Right atrium auricular region (tissue), 2 donors: ENCODE measurements at places on chromosomes 4 and X. TPM values are rescaled to one million over a fixed set of nuclear protein-coding genes. Genes with fewer than 3 reads are reported as not detected.

Gene NUP62CL
- not detected for total RNA-seq

Gene SLC7A11
- 1.5 TPM for total RNA-seq

Gene MAGIX
- total RNA-seq, result 23.4 TPM

Gene MAGEA6
- total RNA-seq, result not detected

- H3K27me3 ChIP-seq, result no peaks in the 10 kb centered on the region
- no peaks in the 10 kb centered on the region for H3K36me3 ChIP-seq
- peak overlapping the region; percentile 79 for H3K27ac ChIP-seq
- H3K4me1 ChIP-seq, result peaks cover 25% of the 10 kb centered on the region
- no peak overlapping the region for H3K4me3 ChIP-seq
These were observed 60.6 kb downstream of the HTRA3 start for GRCh38 chr4:8329859-8330761.

- H3K27me3 ChIP-seq, result no peaks in the 10 kb centered on the region
- no peak overlapping the region for H3K27ac ChIP-seq
- no peaks in the 10 kb centered on the region for H3K4me1 ChIP-seq
- H3K4me3 ChIP-seq, result no peak overlapping the region
These were observed 1260.9 kb downstream of the C4orf33 start for GRCh38 chr4:130356873-130357272.

- no peaks in the 10 kb centered on the region for H3K36me3 ChIP-seq
- H3K27ac ChIP-seq, result no peak overlapping the region
- H3K4me3 ChIP-seq, result no peak overlapping the region
- no peaks in the 10 kb centered on the region for H3K27me3 ChIP-seq
- H3K4me1 ChIP-seq, result no peaks in the 10 kb centered on the region
These were observed 12.4 kb downstream of the EPGN start for GRCh38 chr4:74320559-74321118.

DNA sequence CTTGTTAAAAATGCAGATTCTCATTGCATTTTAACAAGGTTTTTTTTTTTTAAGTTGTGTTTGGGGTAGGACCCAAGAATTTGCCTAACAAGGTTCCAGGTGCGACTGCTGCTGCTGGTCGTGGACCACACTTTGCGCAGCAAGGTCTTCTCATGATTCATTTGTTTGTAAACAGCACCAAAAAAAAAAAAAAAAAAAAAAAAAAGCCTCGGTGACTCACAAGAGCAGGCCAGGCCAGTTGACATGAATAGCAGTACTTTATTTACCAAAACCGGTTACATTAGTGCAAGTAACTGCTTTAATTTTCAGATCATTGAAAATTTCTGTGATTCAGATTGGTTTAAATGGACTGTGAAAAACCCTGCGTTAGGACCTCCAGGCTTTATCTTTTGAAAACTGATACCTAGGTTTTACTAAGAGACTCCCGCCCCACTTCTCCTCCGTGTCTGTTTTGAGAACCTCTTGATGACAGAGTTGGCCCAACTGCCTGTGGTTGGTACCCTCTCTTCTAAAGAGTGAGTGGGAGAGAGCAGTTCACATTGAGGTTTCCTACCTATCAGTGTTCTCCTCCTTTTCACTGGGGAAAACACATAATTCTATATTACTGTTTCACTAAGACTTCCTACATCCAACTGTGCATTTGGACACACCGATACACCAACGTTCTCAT, 86.2 kb downstream of the PHEX start:
- no peaks in the 10 kb centered on the region for H3K27me3 ChIP-seq
- H3K4me3 ChIP-seq, result no peak overlapping the region
- H3K27ac ChIP-seq, result no peak overlapping the region
- H3K36me3 ChIP-seq, result no peaks in the 10 kb centered on the region
- H3K4me1 ChIP-seq, result no peaks in the 10 kb centered on the region

DNA sequence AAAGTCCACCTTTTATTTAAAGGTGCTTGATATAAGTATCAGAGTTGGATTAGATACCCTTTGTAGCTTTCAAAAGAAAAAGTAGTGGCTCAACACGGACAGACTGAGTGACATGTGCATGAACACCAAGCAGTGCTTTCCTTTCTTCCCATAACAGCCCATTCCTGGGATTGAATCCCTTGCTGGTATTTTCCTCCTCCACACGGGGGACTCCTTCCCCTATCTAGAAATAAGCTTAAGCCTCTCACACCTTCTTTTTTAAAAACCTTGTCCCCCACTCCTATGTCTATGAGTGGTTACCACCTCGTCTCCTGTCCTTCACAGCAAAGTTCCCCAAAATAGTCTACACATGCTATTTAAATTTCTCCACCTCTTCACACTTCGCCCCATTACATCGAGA, 5.1 kb downstream of the AP1S2 start:
- no peaks in the 10 kb centered on the region for H3K27me3 ChIP-seq
- H3K27ac ChIP-seq, result peak overlapping the region; percentile 77
- no peak for DNase-seq
- no peaks in the 10 kb centered on the region for H3K4me1 ChIP-seq
- H3K4me3 ChIP-seq, result no peak overlapping the region
- peaks cover 6% of the 10 kb centered on the region for H3K36me3 ChIP-seq

DNA sequence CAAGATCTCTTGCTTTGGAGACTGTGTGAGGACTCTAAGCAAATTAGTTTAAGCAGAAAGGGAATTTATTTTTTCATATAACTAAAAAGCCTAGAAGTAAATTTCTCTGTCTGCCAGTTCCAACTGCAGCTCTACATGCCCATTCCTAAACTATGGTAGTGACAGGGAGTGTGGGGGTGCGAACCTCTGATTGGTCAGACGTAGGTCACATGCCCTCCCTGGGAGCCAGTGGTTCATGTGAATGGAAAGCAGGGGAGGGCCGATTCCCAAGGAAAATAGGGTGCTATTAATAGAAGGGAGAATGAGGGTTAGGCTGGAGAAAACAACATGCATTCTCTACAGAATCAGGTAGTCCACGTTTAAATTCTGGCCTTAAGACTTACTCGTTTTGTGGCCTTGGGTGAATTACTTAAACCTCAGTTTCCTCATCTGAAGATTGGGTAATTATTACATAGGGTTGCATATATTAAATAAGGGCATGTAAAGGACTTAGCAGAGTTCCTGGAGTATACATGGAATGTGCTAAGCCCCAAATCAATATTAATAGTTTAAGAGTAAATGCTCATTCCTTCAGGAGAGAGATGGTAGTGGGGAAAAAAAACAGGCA, 7.2 kb downstream of the RAB33B start:
- H3K4me1 ChIP-seq, result peaks cover 31% of the 10 kb centered on the region
- DNase-seq, result no peak
- no peak overlapping the region for H3K27ac ChIP-seq
- no peak overlapping the region for H3K4me3 ChIP-seq

DNA sequence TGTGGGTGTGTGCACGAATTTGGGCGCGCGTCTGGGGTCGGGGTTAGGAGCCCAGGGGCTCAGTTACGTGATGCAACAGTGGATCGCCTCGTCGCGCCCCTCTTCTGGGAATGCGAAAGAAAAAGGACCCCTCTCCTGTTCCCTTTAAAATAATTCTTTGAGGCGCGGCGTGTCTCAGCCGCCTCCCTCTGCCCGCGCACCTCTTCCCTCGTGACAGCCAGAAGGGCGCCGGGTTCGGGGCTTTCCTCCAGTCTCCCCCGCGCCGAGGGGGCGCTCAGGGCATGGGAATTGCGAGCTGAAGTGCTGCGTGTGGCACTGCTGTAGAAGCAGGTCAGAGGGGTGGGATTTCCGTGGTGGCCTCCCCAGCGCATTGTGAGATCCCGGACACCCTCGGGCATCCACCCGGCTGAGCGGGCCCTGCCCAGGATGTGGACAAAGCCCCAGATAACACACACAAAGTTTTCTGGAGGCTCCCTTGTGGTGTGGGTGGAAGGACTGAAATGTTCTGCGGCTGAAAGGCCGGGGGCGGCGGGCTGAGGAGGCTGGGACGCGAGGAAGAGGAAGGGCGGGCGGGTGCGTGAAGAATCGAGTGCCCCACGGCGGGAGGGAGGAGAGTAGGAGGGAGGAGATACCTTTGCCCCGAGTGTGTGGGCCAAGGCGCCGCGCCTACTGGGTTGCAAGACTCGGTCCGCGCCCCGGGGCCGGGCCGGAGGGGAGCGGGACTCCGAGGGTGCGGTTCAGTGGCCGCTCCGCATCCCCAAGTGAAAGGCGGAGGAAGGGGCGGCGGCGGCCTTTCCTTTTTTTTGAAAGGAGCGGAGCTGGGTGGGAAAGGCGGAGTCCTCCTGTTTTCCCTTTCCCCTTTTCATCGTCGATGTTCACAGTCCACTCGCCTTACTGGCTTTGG, 752 bp downstream of the SEPTIN11 start:
- H3K36me3 ChIP-seq, result no peaks in the 10 kb centered on the region
- H3K27ac ChIP-seq, result peak overlapping the region; percentile 91
- DNase-seq, result no peak
- peak overlapping the region; percentile 84 for H3K4me3 ChIP-seq
- no peaks in the 10 kb centered on the region for H3K4me1 ChIP-seq

- no peaks in the 10 kb centered on the region for H3K27me3 ChIP-seq
- H3K36me3 ChIP-seq, result peaks cover 29% of the 10 kb centered on the region
- no peak for DNase-seq
- H3K4me3 ChIP-seq, result no peak overlapping the region
- no peaks in the 10 kb centered on the region for H3K4me1 ChIP-seq
These were observed 114.6 kb upstream of the CBR4 start for GRCh38 chr4:169124661-169125060.

GRCh38 chr4:155248002-155248896, 39.8 kb downstream of the NPY2R start:
- no peak overlapping the region for H3K27ac ChIP-seq
- DNase-seq, result no peak
- no peaks in the 10 kb centered on the region for H3K27me3 ChIP-seq
- H3K36me3 ChIP-seq, result no peaks in the 10 kb centered on the region

- no peaks in the 10 kb centered on the region for H3K27me3 ChIP-seq
- H3K36me3 ChIP-seq, result no peaks in the 10 kb centered on the region
- DNase-seq, result no peak
- H3K4me3 ChIP-seq, result no peak overlapping the region
- no peaks in the 10 kb centered on the region for H3K4me1 ChIP-seq
These were observed 416.4 kb downstream of the CCSER1 start for GRCh38 chr4:90543419-90544170.
